ENCODE measurements at places on chromosomes 11 and 22.

GRCh38 chr22:33440756-33441155 is 382.6 kb upstream of the SYN3 start:
- DNase-seq, result no peak

- no peak for DNase-seq
Measured at GRCh38 chr11:62535802-62536201, 10.8 kb downstream of the AHNAK start.

DNA sequence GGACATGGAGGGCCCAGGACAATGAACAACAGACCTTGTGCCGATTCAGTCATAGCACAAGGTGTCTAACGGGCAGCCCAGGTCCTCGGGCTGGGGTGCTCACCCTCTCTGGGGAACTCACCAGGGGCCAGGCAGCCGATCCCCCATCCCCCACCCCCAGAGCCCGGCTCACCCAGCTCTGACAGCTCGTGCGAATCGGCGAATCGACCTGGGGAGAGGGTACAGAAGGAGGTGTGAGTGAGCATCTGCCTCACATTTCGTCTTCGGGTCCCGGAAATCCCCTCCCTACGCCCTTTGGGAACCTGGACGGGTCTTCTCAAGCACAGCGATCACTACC is 423 bp downstream of the PEX16 start:
- DNase-seq, result no peak

DNA sequence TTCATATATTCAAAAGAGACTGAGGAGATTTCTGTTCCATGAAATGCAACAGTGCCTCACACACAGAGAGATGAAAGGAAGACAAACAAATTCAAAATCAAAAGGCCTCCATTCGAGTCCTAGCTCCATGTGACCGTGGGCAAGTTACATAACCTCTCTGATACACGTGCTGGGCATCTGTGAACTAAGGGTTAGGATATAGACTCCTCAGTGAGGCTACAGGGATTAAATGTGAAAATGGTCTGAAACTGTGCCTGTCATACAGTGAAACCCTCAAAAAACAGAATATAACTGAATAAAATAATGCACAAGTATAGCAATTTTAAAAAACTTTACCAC is 111.8 kb upstream of the MTMR2 start:
- DNase-seq, result no peak

GRCh38 chr22:21643533-21644357 is 1.6 kb downstream of the SDF2L1 start:
- no peak for DNase-seq

DNA sequence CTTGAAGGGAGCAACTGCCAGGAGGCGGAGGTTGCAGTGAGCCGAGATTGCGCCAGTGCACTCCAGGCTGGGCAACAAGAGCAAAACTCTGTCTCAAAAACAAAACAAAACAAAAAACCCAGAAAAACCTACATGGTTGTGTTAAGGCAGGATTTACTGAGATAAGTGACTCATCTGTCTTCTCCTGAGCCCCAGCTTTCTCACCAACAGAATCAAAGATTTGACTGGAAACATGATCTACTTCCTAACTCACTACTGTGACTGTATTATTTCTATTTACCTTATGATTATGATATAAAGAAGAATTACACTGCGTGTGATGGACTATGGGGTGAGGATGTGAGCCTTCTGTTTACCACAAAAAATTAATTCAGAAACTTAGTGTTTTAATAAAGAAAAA is 21.8 kb downstream of the FAM118B start:
- no peak for DNase-seq

- DNase-seq, result no peak
Measured at GRCh38 chr11:45157247-45158209, 11.1 kb downstream of the PRDM11 start.

- no peak for DNase-seq
Measured at GRCh38 chr11:65529475-65530156, 4.7 kb downstream of the SCYL1 start.

- DNase-seq, result no peak
Measured at GRCh38 chr11:124863137-124863825, 2.0 kb upstream of the ROBO3 start.

GRCh38 chr11:46203746-46204145 is 73.7 kb upstream of the CREB3L1 start:
- DNase-seq, result no peak

DNA sequence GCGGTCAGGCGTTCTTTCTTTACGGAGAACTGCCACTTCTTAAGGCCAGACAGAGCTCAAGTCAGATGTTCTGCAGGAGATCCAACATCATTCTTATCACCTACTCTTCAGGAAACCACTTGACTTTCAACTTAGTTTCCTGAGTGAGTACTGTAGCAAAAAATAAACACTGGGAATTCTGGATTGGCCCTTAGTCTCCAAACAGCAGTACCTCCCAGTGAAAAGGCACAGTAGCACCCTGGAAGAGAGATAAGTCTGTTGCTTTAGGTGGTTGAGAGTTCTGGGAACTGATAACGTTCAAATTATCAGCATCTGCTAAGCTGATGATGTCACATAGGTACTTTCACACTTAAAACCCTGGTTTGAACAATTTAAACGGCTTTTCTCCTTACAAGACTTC is 971.8 kb upstream of the TENM4 start:
- DNase-seq, result no peak

DNA sequence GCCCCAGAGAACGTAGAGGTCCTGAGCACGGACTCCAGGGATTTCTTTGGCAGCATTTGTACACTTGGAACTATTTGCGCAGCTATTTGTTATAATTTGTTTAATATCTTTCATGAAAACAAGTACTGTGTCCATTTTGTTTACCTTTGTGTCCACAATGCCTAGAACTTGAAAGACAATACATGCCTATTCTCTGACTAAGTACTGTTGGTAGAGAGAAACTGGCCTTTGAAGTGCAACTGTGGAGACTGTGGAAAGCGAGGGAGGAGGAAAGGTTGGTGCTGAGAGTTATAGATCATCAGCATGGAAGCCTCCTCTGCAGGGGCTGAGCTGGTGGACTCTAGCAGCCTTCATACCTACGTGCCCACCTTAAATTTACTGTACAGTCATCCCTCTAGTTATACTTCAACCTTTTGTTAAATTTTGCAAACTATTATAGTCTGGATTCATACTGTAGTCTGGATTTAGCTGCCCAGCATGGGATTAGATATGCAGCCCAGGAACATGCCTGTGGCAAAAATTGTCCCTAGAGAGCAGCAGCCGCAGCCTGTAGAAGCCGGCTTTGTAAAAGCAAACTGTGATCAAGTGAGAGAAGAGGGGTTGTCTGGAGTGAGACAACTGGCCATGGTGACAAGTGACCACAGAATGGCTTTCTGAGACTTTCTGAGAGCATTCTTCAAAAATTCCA is 24.2 kb upstream of the YAP1 start:
- no peak for DNase-seq

GRCh38 chr11:124842305-124842704 is 22.9 kb upstream of the ROBO3 start:
- no peak for DNase-seq

DNA sequence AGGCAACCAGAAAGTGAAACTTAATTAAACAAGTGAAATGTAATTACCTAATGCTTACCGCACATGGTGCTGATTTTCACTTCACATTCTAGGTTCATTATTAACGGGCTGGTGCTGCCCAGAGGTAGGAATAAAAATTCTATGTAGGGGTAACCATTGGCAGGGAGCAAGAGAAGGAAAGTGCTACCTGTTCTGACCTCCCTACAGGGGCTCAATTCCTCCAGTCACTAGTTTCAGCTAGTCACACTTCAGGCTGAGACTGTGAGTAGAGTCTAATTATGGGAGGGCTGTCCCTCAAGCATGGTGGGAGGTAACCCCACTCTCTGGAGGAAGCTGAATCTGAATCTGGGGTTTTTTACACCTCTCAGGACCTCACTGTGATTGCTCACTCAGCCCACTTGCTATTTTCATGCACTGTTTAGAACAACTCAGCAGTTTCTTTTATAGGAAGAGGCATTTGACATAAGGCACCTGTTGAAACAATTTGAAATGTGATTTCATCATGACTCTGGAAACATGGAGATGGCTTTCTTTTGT is 75.4 kb downstream of the MAML2 start:
- DNase-seq, result peak; percentile 55

- no peak for DNase-seq
Measured at GRCh38 chr11:28759311-28759710, 651.1 kb downstream of the METTL15 start.

DNA sequence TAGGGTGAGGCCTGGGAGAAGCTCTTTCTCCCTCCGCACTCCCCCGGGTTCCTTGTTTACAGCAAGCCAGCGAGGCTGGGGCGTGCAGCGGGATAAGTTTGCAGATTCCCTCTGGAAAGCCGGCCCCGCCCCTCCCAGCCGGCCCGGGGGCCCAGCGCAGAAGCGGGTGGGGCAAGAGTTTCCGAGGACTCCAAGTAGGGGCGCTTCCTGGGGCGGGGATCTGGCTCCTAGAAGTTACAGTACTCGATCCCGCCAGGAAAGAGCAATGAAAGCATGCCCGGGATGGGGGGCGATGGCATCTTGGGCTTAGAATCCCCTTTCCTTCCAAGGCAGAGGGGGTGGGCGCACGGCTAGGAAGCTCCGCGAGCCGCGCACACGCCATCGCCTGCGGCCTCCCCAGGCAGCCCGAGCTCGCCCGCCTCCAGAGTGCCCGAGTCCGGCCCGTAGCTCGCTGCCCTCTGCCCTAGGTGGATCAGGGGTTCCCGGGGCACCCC is 385 bp downstream of the TST start:
- DNase-seq, result no peak

DNA sequence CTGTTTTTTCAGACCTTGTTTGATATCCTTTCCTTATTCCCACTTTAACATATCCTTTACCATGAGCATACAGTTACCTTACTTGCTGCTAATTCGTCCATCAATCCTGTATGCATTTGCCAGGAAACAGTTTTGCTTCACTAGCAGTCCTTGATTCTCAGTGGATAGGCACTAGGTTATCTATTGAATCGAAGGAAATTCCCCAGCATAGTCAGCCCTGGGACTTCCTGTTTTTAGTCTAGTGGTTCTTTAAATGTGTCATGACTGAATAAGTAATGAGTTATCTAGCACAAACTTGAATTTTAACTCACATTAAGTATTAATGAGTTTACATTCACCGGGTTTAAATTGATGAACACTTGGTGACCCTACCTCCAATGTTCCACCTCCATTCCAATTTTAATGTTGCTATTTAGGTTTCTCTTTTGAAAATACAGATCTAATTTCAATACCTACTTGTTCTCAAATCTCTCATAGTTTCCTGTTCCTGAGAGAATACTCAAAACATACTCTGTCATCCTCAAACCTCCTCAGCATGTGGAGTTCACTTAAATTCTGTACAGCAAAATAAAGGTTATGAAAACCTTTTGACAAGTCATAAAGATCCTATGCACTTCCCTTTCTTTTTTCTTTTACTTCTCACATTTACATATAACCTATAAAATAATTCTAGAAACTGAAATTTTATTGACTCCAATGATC is 1375.1 kb upstream of the TENM4 start:
- no peak for DNase-seq

GRCh38 chr11:126607776-126608541 is 252.5 kb downstream of the ST3GAL4 start:
- DNase-seq, result no peak

- DNase-seq, result no peak
Measured at GRCh38 chr11:8294251-8294935, 30.7 kb upstream of the LMO1 start.

DNA sequence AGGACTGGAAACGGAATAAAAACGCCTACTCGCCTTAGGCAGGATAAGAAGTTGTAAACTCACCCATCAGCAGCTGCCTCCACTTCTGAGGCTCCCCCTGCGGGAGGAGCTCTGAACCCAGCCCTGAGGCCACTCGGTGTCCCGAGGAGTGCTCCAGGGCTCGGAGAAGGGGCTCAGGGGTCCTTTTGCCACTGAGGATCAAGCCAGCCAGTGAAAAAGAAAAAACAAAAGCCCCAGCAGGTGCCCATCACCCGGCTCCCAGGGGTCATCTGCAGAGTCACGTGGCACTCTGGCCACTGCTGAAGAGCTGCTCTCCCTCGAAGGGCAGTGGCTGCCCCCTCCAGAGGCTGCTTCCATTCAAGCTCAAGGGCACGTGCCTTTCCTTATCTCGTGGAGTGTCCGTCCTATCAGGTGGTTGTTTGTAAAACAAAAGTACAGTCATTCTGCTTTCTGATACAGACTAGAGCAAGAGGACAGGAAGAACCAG is 29.0 kb downstream of the NUP50 start:
- DNase-seq, result no peak

DNA sequence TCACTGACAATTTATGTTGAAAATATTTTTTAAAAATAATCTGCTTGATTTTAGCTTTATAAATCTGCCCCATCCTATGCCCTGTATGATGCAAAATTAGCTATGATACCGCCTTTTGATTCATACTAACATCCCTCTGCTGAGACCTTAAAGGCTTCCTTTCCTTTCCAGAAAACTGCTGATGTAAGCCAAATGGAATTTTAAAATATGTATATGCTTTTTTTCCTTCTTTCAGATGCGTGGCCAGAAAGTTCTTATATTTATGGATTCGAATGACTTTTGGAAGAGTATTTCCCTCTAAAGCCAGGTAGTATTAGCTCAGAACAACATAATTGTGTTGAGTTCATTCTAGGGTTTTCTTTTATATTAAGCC is 34.5 kb downstream of the SFI1 start:
- no peak for DNase-seq

GRCh38 chr11:75827562-75827961 is 12.6 kb downstream of the UVRAG start:
- no peak for DNase-seq

GRCh38 chr11:77619576-77620198 is 17.9 kb downstream of the CLNS1A start:
- DNase-seq, result no peak

DNA sequence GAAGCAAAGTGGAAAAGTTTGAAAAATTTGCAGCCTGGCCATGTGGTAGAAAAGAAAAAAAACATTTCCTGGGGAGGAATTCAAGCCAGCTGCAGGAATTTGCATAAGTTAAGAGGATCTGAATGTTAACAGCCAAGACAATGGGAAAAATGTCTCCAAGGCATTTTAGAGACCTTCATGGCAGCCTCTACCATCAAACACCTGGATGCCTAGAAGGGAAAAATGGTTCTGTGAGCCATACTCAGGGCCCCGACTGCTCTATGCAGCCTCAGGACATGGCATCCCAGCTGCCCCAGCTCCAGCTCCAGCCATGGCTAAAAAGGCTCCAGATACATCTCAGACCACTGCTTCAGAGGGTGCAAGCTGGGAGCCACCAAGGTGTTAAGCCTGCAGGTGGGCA is 149.1 kb upstream of the SOX6 start:
- DNase-seq, result no peak
